ENCODE measurements at places on chromosomes 3 and 15.

- DNase-seq: no peak
Measured at GRCh38 chr3:5035692-5036391, 56.6 kb downstream of the BHLHE40 start.

DNA sequence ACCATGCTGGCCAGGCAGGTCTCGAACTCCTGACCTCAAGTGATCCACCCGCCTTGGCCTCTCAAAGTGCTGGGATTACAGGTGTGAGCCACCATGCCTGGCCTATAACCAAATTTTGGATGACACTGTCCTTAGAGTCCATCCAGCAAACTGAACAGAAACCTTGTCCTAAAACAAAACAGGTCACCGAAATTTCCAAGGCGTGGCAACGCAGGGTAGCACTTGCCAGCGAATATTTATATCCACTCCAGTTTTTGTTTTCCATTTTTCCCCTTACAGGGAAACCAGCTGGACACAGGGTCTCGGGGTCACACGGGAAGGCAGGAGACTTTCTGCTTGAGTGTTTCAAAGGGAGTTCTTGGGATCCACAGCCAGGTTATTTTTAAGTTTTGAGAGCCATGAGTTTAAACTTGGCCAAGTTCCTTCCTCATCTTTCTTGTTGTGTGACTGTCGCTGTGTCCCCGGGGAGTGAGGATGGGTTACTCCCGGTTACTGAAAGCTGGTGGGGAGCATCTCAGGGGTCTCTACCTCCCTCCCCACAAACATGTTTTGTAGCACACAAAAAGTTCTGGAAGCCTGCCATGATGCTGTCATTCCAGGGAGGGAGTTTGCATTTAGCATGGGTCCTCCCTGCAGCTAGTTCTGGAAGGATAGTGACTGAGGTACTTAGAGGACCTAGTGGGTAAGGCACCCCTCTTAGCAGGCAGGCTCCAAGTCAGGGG, 12.6 kb downstream of the LIMD1 start:
- no peak for DNase-seq

- DNase-seq: no peak
Measured at GRCh38 chr3:189689625-189690024, 58.4 kb downstream of the TP63 start.

GRCh38 chr15:63194880-63195568, 5.6 kb downstream of the RAB8B start:
- DNase-seq: no peak

DNA sequence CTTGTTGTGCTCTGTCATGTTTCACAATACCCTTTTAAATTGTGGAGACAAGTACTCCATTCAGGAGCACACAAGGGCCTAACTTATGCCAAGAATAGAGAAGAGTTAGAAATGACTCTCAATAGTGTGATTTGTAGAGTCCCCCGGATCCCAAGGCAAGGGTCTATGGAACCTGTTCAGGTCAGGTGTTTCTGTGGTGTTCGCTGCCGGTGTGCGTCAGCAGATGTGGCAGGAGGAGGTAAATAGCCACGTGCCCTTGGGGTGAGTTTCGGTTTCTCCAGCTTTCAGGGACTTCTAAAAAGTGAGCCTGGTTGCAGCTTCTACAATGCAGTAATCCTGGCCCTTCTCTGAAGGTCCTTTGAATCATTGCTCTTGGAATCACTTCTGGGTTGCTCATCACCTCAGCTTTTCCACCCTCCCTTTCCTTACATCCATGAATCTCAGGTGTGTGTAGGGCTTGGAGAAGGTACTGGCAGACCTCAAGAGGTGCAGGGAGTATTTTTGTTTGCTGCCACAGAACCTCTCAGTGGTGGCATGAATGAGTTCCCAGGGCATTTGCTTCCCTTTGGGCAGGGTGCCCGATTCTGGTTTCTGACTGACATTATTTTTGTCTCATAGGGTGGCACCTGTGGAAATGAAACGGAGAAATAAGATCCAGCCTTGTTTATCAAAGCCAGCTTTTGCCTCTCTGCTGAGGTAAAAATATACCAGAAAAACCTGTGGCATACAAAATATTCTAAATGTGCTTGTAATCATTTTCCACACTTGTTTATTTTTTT, 7.3 kb downstream of the ST3GAL6 start:
- no peak for DNase-seq

- DNase-seq: no peak
Measured at GRCh38 chr3:139827833-139828232, 107.2 kb upstream of the CLSTN2 start.

GRCh38 chr15:35195031-35195430, 109.9 kb upstream of the NANOGP8 start:
- no peak for DNase-seq
